ENCODE measurements at places on chromosomes 16 and 17.

DNA sequence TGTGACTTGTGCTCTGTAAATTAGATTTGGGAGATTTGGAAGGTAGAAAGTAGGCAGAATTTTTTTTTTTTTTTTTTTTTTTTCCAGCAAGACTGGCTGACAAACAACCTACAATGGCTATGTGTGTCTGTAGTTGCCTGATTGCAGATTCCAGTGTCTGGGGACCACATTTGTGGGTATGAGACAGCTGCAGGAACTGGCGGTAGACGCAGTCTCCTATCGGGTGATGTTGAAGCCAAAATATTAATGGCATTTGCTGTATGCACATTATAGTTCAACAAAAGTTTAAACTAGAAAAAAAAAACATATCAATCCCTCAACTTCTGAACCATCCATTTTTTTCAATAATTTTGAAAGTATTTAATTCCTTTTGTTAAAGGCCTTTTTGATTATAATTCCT lies 665.2 kb downstream of the TOX3 start:
- DNase-seq = no peak

DNA sequence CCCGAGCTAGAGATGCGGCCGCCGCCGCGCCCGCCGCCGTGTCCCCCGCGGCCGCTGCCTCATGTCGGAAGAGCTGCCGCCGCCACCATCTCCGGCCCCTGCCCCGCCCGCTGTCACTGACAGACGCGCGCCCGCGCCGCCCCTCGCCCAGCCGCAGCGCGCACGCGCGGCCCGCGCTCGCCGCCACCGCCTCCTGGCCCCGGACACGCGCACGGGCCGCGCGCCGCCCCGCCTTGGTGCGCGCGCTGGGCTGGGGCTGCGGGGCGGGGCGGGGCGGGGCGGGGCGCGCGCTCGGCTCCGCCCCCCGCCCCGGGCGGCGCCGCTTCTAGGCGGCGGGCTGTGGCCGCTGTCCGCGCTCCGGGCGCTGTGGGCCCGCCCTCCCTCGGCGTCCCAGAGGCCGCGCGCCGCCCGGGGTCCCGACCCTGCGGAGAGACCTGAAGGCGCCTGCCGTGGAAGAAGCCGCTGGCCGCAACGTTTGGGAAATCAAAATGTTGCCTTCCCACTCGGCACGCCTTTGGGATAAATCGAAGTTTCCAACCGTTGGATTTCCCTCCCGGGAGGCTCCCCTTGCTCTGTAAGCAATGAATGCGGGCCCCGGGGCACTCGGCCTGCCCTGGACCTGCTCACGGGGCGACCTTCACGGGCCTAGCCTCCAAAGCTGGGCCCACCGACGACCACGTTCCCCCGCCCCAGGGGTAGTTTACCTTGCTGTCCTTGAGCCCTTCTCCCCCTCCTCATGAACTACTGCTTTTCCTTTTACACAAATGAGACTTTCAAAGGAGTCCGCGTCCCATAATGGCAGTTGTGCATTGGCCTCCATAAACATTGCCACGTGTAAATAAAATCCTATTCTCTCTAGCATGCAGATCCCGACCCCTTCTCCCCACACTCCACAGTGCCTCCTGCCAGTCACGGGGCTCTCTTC lies at the start of gene ADCY9:
TSS of gene ADCY9 (minus strand) at position 118 of the 925 bp plus-strand sequence. CDS start 1,000 bp downstream, outside the sequence.
- peak; percentile 83 for DNase-seq

DNA sequence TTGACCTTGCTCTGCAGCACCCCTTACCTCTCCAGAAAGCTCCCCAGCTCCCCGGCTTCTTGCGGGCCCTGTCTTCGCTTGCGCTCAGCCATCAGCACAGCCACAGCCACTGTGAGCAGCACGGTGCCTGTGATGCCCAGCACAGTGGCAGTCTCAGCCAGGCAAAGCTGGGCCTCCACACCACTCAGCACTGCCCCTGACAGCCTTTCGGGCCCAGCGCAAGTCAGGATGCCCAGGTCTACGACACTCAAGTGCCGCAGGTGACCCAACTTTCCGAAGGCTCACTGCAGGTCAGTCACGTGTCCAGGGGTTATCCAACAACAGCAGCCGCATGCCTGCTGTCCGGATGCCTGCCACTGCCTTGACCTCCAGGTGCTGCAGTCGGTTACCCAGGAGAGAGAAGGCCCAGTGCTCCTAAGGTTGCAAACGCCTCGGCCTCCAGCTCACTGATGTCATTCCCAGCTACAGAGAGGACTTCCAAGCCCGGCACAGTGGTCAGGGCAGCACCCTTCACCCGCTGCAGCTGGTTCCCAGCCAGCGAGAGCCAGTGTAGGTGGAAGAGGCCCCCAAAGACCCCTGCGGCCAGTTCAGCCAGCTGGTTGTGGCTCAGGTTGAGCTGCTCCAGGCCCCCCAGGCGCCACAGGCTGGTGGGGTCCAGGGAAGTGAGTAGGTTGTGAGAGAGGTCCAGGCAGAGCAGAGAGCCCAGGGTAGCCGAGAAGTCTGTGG lies 8.9 kb upstream of the TMEM101 start:
- no peak for DNase-seq

GRCh38 chr17:57114085-57114673 lies 29.1 kb downstream of the AKAP1 start:
- peak; percentile 88 for DNase-seq

GRCh38 chr16:24497440-24497839 lies 41.9 kb upstream of the RBBP6 start:
- no peak for DNase-seq

DNA sequence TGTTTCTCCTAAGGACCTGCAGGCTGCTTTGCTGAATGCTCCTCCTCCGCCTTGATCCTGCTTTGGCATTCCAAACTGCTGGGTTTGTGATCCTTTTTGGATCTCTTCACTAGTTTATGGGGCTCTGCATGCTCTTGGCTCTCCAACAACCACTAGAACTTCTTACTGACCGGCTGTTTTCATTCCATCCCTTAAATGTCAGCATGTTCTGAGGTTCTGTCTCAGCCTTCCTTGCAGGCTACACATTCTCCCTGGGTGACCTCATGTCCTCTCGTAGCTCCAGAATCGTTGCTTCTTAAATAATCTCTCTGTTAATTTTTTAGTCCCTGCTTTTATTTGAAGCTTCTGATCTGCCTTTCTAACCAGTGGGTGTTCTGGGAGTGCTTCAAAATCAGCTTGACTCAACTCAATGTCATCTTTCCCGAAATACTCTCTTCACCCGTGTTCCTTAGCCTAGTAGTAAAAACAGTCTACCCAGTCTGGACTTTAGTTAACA lies 119.0 kb upstream of the HS3ST2 start:
- DNase-seq = no peak

DNA sequence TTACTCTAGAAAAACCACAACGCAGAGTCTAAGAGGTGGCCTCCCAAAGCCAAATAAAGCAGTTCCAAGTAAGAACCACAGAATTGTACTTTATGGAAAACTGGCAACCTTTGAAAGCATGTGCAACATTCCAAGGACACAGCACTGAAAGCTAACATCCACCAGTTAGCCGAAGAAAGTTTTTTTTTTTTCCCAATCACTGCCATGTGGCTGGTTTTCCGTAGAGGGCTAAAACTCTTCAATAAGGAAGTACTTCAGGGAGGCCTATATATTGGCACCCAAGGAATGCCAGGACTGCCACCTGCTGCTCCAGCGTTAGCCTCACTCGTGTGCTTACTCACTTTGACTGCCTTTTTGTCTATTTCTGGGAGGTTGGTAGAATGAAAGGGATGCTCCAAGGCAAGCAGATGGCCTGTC lies 25.2 kb downstream of the CEP95 start:
- no peak for DNase-seq

- DNase-seq = no peak
These were observed 50.5 kb downstream of the WWP2 start for GRCh38 chr16:69812688-69813014.

DNA sequence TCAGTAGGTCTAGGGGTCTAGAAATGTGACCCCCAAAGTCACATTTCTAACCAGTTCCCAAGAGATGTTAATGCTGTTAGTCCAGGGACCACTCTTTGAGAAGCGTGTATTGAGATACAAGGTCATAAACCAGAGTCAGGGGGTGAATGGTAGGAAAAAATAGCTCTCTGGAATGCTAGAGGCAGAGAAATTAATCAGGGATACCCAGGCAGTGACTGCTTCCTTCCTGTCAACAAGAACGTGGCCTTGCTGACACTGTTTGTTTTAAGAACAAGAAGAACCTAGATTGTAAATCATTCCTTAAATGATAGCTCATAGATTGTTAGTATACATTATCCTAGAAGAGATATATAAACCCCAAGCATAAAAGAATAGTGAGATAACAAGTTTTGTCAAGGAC lies 43.8 kb downstream of the PITPNM3 start:
- no peak for DNase-seq

- DNase-seq = no peak
These were observed 27.0 kb downstream of the ASIC2 start for GRCh38 chr17:33266116-33266515.

GRCh38 chr16:12063004-12063395 lies 86.5 kb downstream of the SNX29 start:
- no peak for DNase-seq

GRCh38 chr16:7303052-7303610 lies 29.5 kb upstream of the RBFOX1 start:
- no peak for DNase-seq

All from WTC11 (cell line).